ENCODE measurements at places on chromosomes 1 and 21.

- DNase-seq = no peak
These were observed 651.9 kb downstream of the MRPL39 start for GRCh38 chr21:24955275-24955961.

- DNase-seq = no peak
These were observed 40.5 kb upstream of the RALGPS2 start for GRCh38 chr1:178684542-178685000.

GRCh38 chr1:236039740-236040685, 24.9 kb downstream of the NID1 start:
- no peak for DNase-seq

DNA sequence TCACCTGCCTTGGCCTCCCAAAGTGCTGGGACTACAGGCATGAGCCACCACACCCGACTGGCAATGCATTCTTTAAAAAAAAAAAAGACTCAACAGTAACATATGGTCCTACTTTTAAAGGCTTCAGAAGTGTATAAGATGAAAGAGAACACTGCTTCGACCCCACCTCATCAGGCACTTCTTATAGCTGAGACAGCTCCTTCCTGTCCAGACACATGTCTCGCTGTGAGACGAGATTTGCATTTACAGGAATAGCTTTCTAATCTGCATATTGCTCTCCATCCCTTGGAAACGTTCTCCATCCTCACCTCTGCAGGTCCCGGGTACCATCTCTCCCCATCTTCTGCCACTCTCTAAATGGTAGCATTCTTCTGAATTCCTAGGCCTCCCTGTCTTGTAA, 6.7 kb downstream of the AZIN2 start:
- no peak for DNase-seq

Measured in NCI-H187 (cell line).